Activated CD8-positive, alpha-beta memory T cell treated with anti-CD3 and anti-CD28 coated beads for 1 hour (primary cell): ENCODE measurements at places on chromosomes 2 and 18.

DNA sequence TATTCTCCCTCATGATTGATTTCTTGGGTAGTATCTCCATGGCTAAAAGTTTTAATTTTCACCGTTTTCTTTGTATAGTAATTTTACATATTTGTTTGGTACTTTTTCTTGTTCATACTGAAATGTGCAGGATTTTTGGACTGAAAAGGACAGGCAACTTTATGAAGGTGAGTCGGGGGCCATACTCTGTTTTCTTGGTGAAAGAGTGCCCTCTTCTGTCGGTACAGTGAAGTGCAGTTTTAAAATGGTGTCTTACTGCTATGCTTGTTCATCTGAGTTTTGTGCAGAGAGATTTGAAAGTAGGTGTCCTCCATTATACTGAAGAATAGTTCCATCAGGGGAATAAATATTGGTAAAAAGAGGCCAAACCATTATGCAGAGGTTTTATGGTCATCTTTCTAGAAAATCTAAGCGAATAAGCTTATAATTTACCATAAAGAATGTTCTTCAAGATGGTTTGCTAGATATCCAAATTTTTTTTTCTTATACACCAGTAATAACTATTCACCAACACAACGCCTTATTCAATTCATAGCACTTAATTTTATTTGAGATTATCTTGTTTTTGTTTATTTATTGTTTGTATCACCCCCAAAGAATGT lies 8.7 kb upstream of the SERPINB13 start:
- DNase-seq = no peak

- DNase-seq = no peak
These were observed 280.3 kb upstream of the SKOR2 start for GRCh38 chr18:47531717-47532116.

DNA sequence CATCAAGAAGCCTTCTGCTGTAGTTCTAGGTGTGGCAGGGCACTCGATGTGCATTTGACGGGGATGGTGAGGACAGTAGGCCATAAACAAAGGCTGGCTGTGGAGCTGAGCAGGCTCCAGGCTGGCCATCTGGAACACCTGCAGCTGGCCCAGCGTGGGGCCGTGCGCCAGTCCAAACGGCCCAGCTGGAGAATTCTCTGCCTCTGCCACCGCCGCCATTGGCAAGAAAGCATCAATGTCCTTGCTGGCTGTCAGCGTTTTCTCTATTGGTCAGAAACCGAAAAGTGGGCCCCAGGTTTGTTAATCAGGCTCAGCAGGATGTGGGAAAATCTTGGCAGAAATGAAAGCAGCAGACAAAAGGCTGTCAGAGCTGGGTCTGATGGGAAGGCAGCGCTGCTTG lies 24.0 kb upstream of the CTIF start:
- no peak for DNase-seq

- no peak for DNase-seq
These were observed 282.7 kb upstream of the STON1 start for GRCh38 chr2:48247206-48247605.

GRCh38 chr2:150513647-150514046 lies 26.2 kb upstream of the RND3 start:
- DNase-seq = no peak

GRCh38 chr18:22840606-22841144 lies 92.5 kb upstream of the RBBP8 start:
- DNase-seq = no peak

- no peak for DNase-seq
These were observed 40.7 kb downstream of the FER1L5 start for GRCh38 chr2:96683307-96683706.

DNA sequence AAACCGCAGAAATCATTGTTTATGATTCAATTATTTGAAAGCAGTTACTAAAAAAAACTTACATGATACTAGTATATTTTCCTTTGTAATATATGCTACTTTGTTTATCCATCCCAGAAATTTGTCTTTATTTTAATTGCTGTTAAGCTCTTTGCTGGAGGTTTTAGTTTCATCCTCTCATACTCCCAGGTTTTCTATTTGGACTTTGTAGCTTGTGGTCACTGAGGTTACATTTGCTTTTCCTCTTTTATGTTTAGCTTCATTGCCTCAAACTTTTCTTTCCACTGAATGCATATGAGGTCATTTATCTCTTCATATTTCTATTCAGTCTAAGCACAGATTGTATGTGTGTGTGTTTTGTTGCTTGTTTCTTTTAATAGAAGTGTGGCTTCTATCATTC lies 89.9 kb downstream of the ERBB4 start:
- no peak for DNase-seq
